HFFc6 (cell line): ENCODE measurements at places on chromosomes 5 and 9. TPM values are rescaled to one million over a fixed set of nuclear protein-coding genes. Genes with fewer than 3 reads are reported as not detected.
A peak's percentile ranks its signal among the peaks of the same experiment; 100 is the strongest.

DNA sequence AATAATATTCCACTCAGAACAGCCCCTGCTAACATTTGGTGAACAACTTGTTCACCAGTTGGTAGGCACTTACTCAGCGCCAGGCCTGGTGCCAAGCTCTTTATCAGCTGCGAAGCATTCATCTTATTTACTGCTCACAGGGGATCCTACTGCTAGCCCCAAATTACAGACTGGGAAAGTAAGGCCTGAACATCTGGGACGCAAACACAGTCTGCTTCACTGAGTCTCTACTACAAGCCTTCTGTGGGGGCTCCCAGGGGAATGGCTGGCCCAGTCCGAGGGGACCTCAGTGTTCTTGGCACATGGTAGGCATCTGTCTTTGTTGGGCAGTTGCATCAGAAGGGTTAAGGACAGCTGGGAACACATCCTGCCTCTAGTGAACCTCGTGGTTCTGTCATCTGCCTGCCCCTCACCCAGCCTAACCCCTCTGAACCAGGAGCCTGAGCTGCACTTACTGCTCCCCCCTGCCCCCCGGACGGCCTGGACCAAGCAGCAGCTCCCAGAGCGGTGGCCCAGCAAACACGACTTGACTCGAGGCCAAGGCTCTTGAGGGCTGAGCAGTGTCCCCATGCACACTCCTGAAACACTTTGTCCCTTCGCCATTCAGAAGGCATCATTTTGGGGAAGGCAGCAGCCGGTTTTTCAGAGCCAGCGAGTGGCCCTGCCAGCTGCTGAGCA lies at the start of gene PHYHD1:
TSS of gene PHYHD1 (plus strand) at position 602 of the 678 bp plus-strand sequence. CDS start 1,342 bp downstream, outside the sequence.
- peaks cover 18% of the 10 kb centered on the region for H3K36me3 ChIP-seq
- H3K27ac ChIP-seq: peak within 1 kb of the TSS; percentile 80
- H3K4me1 ChIP-seq: peaks cover 48% of the 10 kb centered on the region
- H3K4me3 ChIP-seq: peak within 1 kb of the TSS; percentile 84; the same call in 1 of the 2 replicates
- peak; percentile 74 for DNase-seq
- no peaks in the 10 kb centered on the region; the same call in none of the 2 replicates for H3K27me3 ChIP-seq

Gene CHSY3
- 0.07 to 0.29 TPM (median 0.08 TPM) in 3 replicates for total RNA-seq

Gene HMGCS1
- total RNA-seq: 12.0 to 15.1 TPM (median 12.6 TPM) in 3 replicates

GRCh38 chr9:133056533-133056932 lies 5.2 kb upstream of the CEL start:
- no peaks in the 10 kb centered on the region; the same call in 1 of the 2 replicates for H3K27me3 ChIP-seq
- H3K27ac ChIP-seq: no peak overlapping the region

GRCh38 chr5:38417658-38418017 lies 138.8 kb downstream of the LIFR start:
- H3K4me1 ChIP-seq: peaks cover 38% of the 10 kb centered on the region
- no peak overlapping the region for H3K27ac ChIP-seq
- no peaks in the 10 kb centered on the region for H3K36me3 ChIP-seq
- H3K27me3 ChIP-seq: peaks cover 22% of the 10 kb centered on the region
- no peak for DNase-seq

- H3K27me3 ChIP-seq: peaks cover 2% of the 10 kb centered on the region
- H3K4me1 ChIP-seq: peaks cover 45% of the 10 kb centered on the region
- peak; percentile 13 for DNase-seq
- H3K27ac ChIP-seq: peak overlapping the region; percentile 84
- H3K36me3 ChIP-seq: no peaks in the 10 kb centered on the region
Observed at GRCh38 chr5:142551338-142552067, 134.4 kb downstream of the FGF1 start.

DNA sequence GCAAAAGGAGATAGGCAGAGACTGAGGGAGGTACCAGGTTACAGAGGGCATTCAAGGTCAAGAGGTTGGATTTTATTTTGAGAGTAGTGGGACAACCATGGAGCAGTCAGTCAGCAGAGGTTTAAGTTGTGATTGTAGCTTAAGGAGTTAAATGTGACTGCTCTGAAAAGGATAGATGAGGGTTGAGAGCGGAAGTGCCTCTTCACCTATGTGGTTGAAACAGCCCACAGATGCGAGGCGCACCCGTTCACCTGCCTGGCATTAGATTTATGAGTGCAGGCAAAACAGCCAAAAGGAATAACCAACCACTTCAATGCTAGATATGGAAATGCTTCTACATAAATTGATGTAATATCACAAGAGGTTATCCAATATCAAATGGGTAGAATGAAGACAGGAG lies 8.4 kb downstream of the ZNF474 start:
- H3K4me1 ChIP-seq: peaks cover 19% of the 10 kb centered on the region
- no peak overlapping the region for H3K27ac ChIP-seq
- no peak overlapping the region for H3K4me3 ChIP-seq
- no peak for DNase-seq

Gene N4BP3
- 0.03 TPM in 2 replicates for total RNA-seq

Gene COL15A1
- 0.21 to 0.50 TPM (median 0.40 TPM) in 3 replicates for total RNA-seq

Gene GABRA1
- not detected in 3 replicates for total RNA-seq

DNA sequence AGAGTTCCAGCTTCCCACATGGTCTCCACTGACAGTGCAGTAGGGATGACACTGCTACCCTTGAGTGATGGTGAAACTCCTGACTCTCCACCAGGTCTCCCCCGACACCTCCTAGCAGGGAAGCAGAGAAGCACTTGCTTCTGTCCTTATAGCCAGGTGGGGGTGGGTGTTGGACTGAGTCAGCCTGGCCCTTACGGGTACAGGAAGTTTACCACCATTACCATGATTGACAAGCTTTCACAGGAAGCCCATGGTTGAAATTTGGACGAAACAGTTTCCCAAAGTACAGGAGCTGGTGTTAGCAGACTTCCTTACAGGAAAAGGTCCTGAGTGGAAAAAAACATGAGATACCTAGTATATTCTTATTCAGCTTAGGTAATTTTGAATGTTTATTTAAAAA lies 3.1 kb upstream of the FBXL7 start:
- no peaks in the 10 kb centered on the region for H3K36me3 ChIP-seq
- no peak for DNase-seq
- H3K27me3 ChIP-seq: peaks cover 19% of the 10 kb centered on the region
- H3K27ac ChIP-seq: no peak overlapping the region
- H3K4me3 ChIP-seq: no peak overlapping the region
- H3K4me1 ChIP-seq: peaks cover 12% of the 10 kb centered on the region

- H3K27me3 ChIP-seq: no peaks in the 10 kb centered on the region
- H3K4me3 ChIP-seq: no peak overlapping the region
- H3K36me3 ChIP-seq: no peaks in the 10 kb centered on the region
- H3K27ac ChIP-seq: no peak overlapping the region
- DNase-seq: no peak
Observed at GRCh38 chr9:29844251-29844650, 2271.0 kb upstream of the C9orf72 start.

- H3K4me1 ChIP-seq: peaks cover 69% of the 10 kb centered on the region
- H3K4me3 ChIP-seq: peak overlapping the region; percentile 62
- peak; percentile 82 for DNase-seq
- peak overlapping the region; percentile 93 for H3K27ac ChIP-seq
- H3K27me3 ChIP-seq: peaks cover 5% of the 10 kb centered on the region
Observed at GRCh38 chr9:121888438-121888775, 204.7 kb downstream of the TTLL11 start.

Gene KCNMB1
- not detected in 3 replicates for total RNA-seq

- peaks cover 3% of the 10 kb centered on the region; the same call in 1 of the 2 replicates for H3K27me3 ChIP-seq
- H3K36me3 ChIP-seq: no peaks in the 10 kb centered on the region
- no peak for DNase-seq
- no peak overlapping the region for H3K4me3 ChIP-seq
Observed at GRCh38 chr9:101574731-101575333, 19.9 kb downstream of the PPP3R2 start.

- H3K36me3 ChIP-seq: no peaks in the 10 kb centered on the region
- peaks cover 39% of the 10 kb centered on the region for H3K4me1 ChIP-seq
- no peak overlapping the region for H3K27ac ChIP-seq
- no peak overlapping the region for H3K4me3 ChIP-seq
- no peak for DNase-seq
Observed at GRCh38 chr9:96607971-96608370, 11.7 kb downstream of the CDC14B start.

GRCh38 chr5:1651971-1652872 lies 128.5 kb upstream of the LPCAT1 start:
- H3K4me1 ChIP-seq: peaks cover 10% of the 10 kb centered on the region
- no peak for DNase-seq
- H3K4me3 ChIP-seq: no peak overlapping the region
- peaks cover 31% of the 10 kb centered on the region for H3K27me3 ChIP-seq

GRCh38 chr9:91913986-91914385 lies 36.0 kb downstream of the ROR2 start:
- DNase-seq: no peak
- no peak overlapping the region for H3K27ac ChIP-seq
- no peaks in the 10 kb centered on the region for H3K36me3 ChIP-seq
- no peak overlapping the region for H3K4me3 ChIP-seq

DNA sequence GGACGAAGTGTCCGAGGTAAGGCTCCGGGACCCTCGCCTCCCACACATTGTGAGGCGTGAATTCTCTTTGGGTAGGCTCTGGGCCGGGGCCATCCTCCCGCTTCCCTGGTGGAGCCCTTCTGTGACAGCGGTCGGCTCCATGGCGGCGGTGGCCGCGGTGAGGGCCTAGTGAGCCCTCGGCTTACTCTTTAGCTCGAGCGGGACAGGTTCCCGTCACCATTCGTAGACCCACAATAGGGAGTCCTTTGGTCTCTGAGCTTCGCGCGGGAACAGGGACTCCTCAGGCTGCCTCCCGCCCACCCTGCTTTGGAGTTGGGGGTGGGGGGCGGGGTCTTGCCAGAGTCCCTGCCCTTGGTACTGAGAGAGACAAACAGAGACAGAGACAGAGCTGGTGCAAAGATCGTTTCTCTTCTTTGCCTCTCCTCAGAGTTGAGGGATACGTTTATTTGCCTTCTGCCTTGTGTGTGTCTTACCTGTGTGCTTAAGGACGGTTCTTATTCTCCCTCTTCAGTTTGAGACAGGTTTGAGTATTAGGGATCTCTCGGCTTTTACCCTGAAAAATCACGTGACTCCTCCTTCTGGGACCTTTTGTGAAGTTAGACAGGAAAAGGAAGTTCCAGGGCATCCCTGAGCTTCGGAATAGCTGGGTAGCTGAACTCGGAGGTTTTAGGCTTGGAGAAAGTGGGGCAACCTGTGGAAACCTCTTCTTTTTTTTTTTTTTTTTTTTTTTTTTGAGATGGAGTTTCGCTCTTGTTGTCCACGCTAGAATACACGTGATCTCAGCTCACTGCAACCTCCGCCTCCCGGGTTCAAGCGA lies 833 bp downstream of the ANKHD1 start:
- peak; percentile 26 for DNase-seq
- no peaks in the 10 kb centered on the region; the same call in 1 of the 2 replicates for H3K27me3 ChIP-seq
- H3K4me1 ChIP-seq: peaks cover 27% of the 10 kb centered on the region
- H3K27ac ChIP-seq: no peak overlapping the region; the same call in 1 of the 2 replicates
- H3K36me3 ChIP-seq: no peaks in the 10 kb centered on the region

- no peak overlapping the region for H3K4me3 ChIP-seq
- H3K27me3 ChIP-seq: no peaks in the 10 kb centered on the region; the same call in 1 of the 2 replicates
- no peak overlapping the region for H3K27ac ChIP-seq
- H3K4me1 ChIP-seq: no peaks in the 10 kb centered on the region
Observed at GRCh38 chr5:21783074-21783679, 1070.0 kb downstream of the CDH12 start.

GRCh38 chr9:129256959-129257713 lies 79.1 kb upstream of the IER5L start:
- H3K27me3 ChIP-seq: peaks cover 41% of the 10 kb centered on the region
- no peak for DNase-seq
- H3K27ac ChIP-seq: no peak overlapping the region

Gene SPATA31C1
- total RNA-seq: not detected in 3 replicates

- no peak overlapping the region for H3K27ac ChIP-seq
- H3K4me1 ChIP-seq: peaks cover 47% of the 10 kb centered on the region
- no peaks in the 10 kb centered on the region for H3K27me3 ChIP-seq
- peaks cover 12% of the 10 kb centered on the region for H3K36me3 ChIP-seq
- DNase-seq: no peak
- no peak overlapping the region for H3K4me3 ChIP-seq
Observed at GRCh38 chr9:71916834-71917534, 5.5 kb downstream of the C9orf85 start.

DNA sequence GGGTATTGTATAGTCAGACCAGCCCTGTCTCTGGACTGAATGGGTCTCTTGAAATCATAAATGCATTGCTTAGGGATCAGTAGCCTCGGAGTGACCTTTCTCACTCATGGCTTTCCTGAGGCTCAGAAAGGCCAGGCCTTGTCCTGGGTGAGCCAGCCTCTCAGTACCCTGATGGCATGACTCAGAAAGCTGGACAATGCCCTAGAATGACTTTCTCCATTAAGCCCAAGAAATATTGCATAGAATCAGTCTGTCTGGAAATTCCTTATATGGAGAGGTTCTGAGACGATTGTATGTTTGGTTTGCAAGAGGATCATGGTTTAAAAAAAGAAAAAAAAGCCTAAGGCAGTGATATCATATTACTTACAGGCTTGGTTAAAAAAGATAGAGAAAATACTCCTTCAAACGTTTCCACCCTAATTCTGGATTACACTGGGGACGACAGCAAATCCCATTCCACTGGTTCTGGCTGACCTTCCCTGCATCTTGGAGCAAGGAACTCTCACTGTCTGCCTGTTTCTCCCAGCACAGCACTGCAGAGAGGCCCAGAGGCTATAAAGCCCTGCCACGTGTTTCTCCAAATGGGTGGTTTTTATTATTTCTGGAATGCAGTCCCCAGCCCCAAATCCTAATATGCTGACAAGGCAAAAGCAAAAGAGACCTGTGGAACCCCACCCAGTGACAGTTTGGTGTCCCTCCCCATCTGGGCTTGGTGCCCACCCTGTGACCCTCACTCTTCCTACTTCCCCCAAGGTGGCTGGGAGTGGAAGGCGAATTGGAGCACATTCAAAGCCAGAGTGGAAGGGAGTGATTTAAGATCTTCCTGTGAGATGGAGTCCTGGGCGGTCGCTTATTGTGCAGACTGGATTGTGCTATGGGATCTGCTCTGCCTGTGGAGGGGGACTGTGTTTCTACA lies 34.4 kb downstream of the MAP1B start:
- peak overlapping the region; percentile 92 for H3K27ac ChIP-seq
- peak; percentile 97 for DNase-seq
- H3K4me3 ChIP-seq: peak overlapping the region; percentile 75
- H3K27me3 ChIP-seq: no peaks in the 10 kb centered on the region; the same call in 1 of the 2 replicates
- H3K4me1 ChIP-seq: peaks cover 97% of the 10 kb centered on the region

DNA sequence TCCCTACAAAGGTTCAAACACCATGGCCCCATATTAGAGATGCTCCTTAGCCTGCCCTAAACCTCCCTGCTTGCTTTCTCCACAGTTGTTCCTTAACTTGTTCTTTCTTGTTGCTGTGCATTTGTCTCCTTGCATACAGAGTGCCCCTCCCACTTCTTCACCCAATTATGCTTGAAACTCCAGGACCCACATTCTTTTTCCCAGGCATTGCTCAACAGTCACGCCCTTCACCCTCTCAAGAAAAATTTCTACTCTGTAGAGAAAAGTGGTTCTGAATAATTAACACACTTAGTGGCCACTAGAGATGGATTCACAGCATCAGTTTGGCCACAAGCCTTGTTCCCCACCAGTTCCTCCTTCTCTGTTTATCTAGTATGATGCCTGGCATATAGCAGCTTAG lies 57.7 kb downstream of the NREP start:
- DNase-seq: no peak
- H3K36me3 ChIP-seq: no peaks in the 10 kb centered on the region
- H3K4me3 ChIP-seq: no peak overlapping the region
- no peak overlapping the region for H3K27ac ChIP-seq
- peaks cover 32% of the 10 kb centered on the region for H3K4me1 ChIP-seq
